ENCODE measurements at places on chromosomes 3 and 15.

- no peak for DNase-seq
Observed at GRCh38 chr3:71956716-71957115, 171.8 kb upstream of the PROK2 start.

GRCh38 chr3:132382267-132382666, 35.0 kb upstream of the DNAJC13 start:
- DNase-seq: no peak

- DNase-seq: no peak
Observed at GRCh38 chr15:36133742-36134141, 445.7 kb upstream of the CDIN1 start.

- no peak for DNase-seq
Observed at GRCh38 chr3:131714585-131715220, 211.9 kb upstream of the MRPL3 start.

DNA sequence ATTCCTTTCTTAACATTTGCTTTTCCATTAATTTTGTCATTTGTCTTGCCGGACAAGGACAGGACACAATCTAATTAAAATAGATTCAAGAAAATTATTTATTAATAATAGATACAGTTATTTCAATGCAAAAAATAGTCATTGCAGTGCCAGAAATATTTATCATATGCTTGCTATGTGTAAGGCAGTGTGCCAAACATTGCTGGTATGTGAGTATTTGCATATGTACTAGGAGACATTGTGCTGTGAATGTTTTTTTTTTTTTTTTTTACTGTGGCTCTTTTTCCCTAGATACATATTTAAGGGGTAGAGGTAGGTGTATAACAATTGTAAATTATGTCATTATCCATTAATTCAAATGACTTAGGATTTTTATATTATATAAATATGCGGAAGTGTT, 23.3 kb downstream of the SPRED1 start:
- DNase-seq: no peak

DNA sequence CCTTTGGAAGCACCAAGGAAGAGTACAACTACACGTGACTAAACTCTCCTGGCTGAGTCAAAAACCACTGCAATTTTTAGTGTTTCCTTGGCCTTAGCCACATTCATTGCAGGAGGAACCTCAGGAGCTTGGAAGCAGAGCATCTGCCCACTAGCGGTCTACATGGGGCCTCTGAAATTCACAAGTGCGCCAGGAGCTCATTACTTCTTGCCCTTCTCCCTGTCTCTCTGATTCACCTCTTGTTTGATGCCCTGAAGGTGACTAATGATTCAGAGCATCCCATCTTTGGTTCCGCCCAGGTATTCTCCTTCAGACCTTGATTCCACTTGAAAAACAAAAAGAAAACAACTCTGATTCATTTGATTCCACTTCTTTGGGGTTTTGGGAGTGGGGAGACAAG, 201.1 kb upstream of the LPP start:
- no peak for DNase-seq

GRCh38 chr15:51266656-51267050, 71.7 kb downstream of the CYP19A1 start:
- DNase-seq: no peak

All from CD4-positive, alpha-beta T cell treated with Interleukin-4 for 4 hours (primary cell).